Head of caudate nucleus (tissue), 42 donors: ENCODE measurements at places on chromosomes 7 and 10.

DNA sequence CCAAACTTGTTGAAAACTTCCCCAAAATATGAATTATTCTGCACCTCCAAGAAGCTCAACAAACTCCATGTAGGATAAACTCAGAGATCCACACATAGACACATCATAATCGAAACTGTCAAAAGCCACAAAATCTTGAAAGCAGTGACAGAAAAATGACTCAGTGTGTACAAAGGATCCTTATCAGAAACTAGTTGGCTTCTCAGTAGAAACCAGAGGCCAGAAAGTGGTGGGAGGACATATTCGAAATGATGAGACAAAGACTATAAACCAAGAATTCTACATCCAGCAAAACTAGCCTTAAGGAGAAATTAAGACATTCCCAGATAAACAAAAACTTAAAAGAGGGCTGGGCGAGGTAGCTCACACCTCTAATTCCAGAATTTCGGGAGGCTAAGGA is 38.5 kb downstream of the MCMBP start:
- no peak for DNase-seq

DNA sequence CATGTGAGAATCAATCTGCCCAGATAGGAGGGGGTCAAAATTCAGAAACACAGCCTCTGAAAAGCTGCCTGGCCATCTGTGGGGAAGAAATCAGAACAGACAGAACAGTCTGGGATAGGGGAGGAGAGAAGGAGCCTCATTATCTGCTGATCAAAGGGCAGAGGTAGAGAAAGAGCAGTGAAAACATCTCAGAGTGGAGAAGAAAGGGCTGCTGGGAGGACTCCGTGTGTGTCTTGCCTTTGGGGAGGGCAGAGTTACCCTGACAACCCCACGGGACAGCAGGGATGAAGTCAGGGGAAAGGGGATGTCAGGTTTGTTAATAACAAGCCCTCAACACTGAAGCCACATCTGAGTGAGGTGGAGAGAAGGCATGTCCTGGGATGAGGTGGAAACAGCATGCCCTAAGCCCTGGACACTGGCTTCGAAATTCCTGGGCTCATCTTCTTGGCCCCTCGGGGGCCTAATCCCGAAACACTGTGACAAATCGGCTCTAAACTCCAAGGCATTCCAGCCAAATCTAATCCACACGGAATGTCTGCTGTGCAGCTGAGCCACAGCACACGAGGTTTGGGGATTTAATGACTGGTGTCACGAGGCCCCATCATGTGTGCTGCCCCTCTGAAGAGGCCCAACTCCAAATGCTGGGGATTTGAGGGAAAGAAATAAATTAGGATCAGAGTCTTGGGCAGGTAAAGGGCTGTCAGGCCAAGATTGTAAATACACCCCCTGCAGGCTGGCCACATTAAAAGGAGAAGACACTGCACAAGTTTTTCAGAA is 82.8 kb upstream of the FGFR2 start:
- no peak for DNase-seq

DNA sequence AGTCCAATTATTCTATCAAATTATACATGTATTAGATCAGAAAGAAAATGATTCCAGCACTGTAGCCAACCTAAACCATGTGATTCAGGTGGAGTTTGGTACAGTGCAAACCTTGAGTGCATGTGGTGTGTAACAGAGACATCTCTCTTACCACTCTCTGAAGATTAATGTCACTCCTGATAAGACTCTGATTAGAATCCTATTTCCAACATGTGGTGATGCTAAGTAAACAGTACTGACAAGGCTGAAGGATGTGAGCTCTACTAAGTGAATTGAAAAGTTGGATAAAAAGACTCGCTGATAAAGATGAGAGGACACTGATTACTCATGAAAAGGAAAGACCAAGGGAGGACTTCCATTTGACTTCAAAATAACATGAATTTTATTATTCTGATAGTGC is 232.0 kb downstream of the SDK1 start:
- no peak for DNase-seq

GRCh38 chr7:135802697-135803096 is 54.1 kb upstream of the FAM180A start:
- DNase-seq = no peak

DNA sequence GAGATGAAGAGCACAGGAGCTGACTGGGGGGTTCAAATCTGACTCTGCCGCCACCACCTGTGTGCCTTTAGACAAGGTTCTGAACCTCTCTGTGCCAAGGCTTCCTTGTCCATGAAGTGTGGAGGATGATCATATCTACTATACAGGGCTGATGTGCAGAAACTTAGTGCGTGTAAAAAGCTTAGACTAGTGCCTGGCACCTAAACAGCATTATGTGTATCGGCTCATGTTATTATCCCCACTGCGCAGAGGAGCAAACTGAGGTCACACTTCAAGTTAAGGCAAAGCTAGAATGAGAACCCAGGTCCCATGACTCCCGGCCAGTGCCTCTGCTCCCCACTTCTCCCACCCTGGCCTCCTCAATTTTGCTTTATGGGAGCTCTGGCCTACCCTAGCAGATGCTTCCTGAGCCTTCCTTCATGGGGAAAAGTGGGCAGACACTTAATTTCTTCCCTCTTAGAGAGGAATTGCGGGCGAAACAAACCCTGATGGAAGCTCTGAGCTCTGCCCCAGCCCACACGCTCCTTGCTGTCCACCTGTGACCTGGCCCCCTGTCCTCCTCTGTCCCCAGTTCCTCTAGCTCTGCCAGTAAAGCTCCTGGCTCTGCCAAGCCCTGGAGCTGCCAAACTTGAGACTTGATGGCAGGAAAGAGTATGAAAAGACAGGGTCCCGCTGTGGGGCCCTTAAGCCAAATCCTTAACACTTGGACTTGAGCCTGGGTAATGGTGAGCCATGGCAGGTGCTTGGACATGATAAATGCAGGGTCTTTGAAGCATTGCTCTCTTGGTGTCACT is 71.0 kb downstream of the CDH23 start:
- DNase-seq = no peak

GRCh38 chr7:140521421-140521820 is 42.1 kb upstream of the MKRN1 start:
- no peak for DNase-seq

GRCh38 chr7:2624293-2624886 is 7.4 kb upstream of the TTYH3 start:
- no peak for DNase-seq

DNA sequence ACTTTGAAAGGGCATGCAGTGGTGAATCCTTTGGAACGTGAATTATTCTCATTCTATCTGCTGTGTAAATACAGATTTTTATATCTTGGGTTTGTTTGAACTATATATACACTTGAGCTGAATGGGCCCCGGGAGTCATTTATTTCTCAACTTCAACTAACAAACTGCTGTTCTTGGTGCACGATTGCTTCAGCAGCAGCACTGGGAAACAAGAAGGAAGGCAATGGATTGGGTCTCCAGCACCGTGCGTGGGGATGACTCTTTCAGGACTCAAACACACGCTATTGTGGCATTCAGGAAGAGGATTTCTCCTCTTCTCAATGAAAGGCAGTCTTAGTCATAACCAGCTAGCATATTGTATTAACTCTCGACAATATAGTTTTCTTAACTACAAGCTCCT is 226.0 kb upstream of the NFE2L3 start:
- DNase-seq = no peak

- DNase-seq = peak; percentile 28
Measured at GRCh38 chr7:155007947-155008346, 5.0 kb upstream of the PAXIP1 start.

- DNase-seq = no peak
Measured at GRCh38 chr10:49038711-49039110, 76.6 kb downstream of the VSTM4 start.

DNA sequence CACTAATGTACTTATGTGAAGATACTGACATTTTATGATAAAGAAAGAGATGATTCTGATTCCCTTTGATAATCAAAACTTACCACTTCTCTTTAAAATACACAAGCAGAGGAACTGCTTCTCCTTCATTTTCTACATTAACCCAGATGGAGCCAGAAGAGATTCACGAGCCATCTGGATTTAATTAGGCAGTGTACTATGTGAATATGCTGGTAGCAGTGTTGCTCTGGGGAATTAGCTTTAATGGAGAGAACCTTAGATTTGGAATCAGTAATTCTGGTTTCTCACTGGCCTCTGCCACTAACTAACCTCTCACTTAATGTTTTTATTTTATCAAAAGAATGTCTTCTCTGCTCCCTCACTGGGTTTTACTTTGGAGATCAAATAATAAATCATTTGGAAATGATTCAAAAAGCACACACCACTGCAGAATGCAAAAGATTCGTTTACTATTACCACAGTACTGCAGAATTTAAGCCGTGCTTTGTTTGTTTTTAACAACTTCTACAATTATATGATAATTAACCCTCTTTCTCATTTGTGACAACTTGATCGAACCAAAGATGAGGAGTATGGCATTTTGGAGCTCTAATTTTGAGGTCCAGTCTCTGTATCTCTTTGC is 77.5 kb upstream of the PHYHIPL start:
- no peak for DNase-seq

DNA sequence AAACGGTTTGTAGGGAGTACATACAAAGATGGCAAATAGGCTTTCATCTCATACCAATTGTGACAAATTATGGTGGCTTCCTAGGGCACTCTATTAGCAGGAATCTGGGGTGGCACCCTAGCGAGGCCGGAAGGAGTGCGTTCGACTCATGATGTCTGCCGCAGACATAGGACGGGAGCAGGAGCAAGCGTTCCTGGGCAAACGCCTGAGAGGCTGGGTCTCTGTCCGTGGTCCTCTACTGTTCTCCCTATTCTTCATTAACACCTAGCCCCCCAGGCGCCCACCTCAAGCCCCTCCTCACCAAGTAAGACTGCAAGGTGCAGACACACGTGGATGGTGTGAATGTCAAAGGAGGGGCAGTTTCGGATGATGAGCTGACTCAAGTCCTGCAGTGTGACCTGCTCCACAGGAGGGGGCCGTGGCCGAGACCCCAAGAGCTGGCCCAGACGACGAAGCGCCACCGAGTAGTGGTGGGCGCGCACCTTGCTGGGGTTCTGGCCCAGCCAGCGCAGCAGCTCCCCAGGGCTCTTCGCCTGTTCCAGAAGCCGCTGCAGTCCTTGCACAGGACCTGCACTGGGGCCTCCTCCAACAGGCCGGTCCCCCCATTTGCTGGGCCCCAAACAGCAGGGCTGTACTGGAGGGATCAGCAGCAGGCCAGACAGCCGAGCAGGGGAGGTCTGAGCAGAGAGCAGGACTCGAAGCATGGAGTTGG is 1.3 kb downstream of the FASTK start:
- no peak for DNase-seq

DNA sequence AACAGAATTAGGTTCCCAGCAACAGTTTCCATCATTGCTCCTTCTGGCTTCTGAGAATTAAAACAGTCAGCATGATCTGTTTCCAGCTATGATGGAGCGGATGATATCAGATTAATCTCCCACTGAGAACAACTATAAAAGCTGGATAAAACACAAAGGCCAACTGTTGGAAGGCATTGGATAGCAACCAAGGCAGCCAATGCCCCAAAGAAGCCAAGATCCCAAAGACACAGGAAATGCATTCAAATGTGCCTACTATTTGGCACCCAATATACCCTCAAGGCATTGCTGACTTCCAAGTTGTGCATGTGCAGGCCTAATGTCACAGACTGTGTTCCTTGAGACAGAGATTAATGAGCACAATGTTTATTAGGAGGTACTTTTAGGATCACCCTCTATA is 259.3 kb downstream of the ARHGAP12 start:
- DNase-seq = no peak

DNA sequence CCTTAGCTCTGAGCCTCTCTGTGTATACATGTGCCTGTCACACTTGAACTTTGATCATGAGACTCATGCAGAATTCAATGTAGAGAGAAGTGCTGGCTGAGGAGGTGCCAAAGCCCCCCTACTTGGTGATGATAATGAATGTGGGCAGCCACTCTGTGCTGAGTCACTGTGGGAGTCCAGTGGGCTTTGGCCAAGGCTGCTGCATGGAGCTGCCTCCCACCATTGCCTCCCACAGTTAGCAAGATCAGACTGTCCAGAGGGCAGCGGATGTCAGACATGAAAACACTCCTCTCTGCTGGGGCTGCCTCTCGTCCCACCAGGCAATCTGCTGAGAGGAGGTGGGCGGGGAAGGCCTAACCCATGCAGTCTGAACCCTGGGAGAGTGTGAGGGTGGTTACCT is 180.3 kb downstream of the SH2D4B start:
- DNase-seq = no peak

DNA sequence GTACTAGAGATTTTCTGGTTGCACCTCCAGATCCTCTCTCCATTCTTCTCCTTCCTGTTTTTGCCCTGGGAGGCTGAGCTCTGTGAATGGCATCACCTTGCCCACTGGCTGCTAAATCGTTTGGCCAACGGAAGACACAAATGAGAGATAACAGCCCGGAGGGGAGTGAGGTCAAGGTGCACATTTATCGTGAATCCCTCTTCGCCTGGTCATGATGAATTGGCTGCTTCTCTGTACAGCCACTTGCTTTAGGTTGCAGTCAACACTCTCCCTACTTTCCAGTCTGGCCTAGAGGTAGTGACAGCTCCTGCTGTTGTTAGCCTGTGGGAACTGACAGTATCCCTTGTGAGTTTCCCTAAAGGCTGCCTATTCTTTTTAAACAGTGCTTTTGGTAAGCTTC is 85.4 kb upstream of the CHCHD3 start:
- no peak for DNase-seq

- DNase-seq = no peak
Measured at GRCh38 chr7:51090411-51090810, 226.2 kb downstream of the COBL start.
